ENCODE measurements at places on chromosomes 3 and 15. TPM values are rescaled to one million over a fixed set of nuclear protein-coding genes. Genes with fewer than 3 reads are reported as not detected.

Gene SEMA3B
- 92.7 TPM for polyA plus RNA-seq

GRCh38 chr3:174102866-174103265, 705.3 kb downstream of the NLGN1 start:
- no peak for DNase-seq

DNA sequence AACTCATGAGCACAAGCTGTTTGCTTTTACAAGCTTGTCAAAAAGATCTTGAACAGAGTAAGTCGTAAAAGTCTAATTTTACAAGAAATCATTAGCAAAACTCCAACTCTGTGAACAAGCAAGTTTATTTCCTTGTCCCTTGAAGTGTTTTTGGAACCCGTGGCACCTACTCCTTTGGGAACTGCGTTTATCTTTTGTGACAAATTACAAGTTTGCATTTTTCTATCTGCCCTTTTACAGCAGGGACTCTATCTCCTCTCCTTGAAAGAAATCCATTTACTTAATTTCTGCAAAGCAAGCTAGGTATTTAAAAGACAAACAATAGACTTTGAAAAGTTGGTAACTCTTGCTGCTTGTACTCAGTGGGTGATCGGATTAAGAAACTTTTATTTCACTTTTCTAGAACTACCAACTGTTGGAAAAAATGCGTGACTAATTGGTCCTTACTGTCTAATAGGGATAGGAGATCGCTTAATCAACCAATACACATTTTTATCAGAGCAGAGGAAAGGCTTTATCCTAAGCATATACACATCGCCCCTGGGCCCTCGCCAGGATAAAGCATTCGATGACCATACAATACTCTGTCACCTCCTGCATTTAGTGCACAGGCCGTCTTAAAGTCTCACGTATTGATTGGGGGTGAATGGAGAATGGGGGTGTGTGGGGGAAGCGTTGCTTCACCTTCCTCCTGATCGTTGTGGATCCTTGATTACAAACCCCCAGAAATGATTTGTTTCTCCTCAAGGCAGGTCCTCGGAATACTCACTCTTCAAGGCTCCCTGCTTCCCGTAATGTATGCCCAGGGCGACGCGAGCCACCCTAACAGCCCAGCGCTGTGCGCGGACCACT, 1.7 kb downstream of the PRTG start:
- DNase-seq, result no peak

DNA sequence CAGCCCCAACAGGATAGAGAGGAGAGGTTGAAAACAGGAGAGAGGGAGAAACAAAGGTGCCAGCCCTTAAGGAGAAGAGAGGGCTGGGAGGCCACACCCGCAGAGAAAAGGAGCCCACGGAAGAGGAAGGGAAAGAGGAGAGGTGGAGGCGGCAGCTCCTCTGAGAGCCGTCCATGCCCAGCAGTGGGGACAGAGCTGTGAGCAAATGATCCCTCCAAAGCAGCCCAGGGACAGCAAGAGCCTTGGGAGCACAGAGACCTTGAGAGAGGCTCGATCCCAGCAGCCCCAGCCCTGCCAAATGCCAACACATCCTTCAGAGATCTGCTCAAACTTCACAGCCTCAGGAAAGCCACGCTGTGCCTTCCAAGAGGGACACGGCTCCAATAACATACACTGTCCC, 66.7 kb upstream of the CORO2B start:
- no peak for DNase-seq

DNA sequence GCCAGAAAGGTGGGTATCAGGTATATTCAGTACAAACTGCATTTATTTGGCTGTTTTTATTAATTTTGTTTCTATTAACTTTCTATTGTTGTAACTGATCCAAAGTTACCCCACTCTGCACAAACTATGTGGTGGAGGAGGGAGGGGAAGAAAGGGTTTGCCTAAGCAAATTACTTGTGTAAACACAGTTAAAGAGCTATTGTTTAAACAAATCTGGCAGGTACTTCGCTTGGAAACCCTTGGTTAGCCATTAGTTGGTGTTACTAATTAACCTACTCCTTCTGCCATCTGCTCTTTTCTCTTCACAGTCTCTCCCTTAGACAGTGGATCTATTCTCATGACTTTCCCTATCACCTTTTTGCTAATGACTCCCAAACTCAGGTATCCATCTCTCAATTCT, 328.4 kb upstream of the NECTIN3 start:
- DNase-seq, result peak; percentile 39

Gene LINS1
- 26.0 TPM for polyA plus RNA-seq

- DNase-seq, result no peak
Observed at GRCh38 chr3:128458746-128459460, 7.8 kb downstream of the DNAJB8 start.

DNA sequence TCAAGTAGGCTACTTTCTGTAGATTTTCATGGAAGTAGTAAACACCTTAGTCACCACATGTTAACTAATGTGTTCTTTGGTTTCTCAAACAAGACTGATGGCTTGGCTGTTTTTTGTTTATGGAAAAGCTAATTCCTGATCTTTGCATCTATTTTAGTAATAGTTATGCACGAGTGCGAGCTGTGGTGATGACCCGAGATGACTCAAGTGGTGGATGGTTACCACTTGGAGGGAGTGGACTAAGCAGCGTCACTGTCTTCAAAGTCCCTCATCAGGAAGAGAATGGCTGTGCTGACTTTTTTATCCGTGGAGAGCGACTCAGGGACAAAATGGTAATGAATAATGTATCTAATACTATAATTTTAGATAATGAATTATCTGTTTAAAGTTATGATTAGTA, 46.6 kb downstream of the SPRED1 start:
- no peak for DNase-seq

GRCh38 chr3:98333989-98334606, 19.6 kb upstream of the OR5K4 start:
- DNase-seq, result no peak

- DNase-seq, result no peak
Observed at GRCh38 chr15:59953392-59953883, 50.7 kb upstream of the FOXB1 start.
